T-helper 9 cell (primary cell): ENCODE measurements at places on chromosomes 1 and 21.

DNA sequence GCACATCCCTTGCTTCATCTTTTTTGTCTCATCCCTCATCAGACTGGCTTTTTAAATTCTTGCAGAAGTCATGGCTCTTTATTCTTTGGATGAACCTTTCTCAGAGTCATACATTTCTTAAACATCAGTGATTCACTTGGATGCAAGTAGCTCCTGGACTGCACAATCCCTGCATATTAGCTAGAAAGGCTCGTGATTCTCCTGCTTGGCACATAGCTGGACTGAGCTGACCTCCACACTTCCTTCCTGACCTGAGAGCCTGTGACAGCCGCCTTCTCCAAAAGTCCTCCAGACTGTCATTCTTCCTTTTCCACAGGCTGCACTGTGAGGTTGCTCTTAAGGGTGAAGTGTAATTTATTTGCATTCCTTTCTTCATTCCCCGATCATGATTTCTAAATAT, 109.4 kb downstream of the RGL1 start:
- DNase-seq: no peak

GRCh38 chr1:83546874-83547273, 452.1 kb downstream of the TTLL7 start:
- no peak for DNase-seq

DNA sequence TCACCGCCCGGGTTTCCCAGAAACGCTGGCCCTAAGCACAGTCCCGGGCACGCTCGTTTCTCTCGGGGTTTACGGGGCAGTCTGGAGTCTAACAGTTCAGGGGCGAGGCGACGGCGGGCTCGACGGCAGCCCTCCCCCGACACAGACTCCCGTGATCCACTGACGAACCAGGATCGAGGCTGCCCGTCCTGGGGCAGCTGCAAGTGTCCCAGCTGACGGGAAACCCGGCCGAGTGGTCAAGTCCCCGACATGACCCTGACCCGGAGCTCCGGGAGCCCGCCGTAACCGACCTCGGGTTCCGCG, 494 bp downstream of the UBE2J2 start:
- no peak for DNase-seq

- no peak for DNase-seq
Observed at GRCh38 chr21:37828556-37828955, 87.7 kb downstream of the KCNJ6 start.

- DNase-seq: no peak
Observed at GRCh38 chr1:228146417-228147150, 3.1 kb upstream of the GJC2 start.

- no peak for DNase-seq
Observed at GRCh38 chr1:65235867-65236805, 73.2 kb upstream of the DNAJC6 start.
